ENCODE measurements at places on chromosomes 1 and 21.

DNA sequence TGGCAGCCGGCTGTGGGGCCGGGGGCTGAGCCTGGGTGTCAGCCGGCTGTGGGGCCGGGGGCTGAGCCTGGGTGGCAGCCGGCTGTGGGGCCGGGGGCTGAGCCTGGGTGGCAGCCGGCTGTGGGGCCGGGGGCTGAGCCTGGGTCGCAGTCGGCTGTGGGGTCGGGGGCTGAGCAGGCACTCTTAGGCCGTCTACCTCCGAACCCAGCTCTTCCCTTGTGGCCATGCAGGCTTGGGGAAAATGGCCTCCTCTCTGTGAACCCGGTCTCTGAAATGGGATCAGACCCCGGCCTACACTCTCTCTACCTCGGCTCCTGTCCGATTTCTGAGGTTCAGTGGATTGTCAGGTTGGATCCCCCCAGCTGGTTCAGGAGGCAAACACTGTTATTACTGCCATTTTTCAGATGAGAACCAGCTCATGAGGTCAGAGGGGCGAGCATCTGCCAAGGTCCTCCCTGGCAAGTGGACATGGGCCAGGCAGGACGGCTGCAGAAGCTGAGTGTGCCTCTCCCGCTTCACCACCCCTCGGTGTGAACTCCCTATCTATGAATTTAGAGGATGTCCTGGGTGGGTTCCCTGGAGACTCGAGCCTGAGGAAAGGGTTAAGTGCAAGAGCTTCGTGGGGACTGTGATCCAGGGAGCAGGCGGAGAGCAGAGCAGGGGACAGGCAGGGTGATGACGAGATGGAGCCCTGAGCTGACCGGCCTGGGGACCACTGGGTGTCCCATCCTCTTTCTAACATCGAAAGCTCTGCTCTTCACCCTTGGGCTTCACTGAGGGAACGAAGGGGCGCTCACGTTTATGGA, 10.9 kb upstream of the COL18A1 start:
- no peak for DNase-seq

DNA sequence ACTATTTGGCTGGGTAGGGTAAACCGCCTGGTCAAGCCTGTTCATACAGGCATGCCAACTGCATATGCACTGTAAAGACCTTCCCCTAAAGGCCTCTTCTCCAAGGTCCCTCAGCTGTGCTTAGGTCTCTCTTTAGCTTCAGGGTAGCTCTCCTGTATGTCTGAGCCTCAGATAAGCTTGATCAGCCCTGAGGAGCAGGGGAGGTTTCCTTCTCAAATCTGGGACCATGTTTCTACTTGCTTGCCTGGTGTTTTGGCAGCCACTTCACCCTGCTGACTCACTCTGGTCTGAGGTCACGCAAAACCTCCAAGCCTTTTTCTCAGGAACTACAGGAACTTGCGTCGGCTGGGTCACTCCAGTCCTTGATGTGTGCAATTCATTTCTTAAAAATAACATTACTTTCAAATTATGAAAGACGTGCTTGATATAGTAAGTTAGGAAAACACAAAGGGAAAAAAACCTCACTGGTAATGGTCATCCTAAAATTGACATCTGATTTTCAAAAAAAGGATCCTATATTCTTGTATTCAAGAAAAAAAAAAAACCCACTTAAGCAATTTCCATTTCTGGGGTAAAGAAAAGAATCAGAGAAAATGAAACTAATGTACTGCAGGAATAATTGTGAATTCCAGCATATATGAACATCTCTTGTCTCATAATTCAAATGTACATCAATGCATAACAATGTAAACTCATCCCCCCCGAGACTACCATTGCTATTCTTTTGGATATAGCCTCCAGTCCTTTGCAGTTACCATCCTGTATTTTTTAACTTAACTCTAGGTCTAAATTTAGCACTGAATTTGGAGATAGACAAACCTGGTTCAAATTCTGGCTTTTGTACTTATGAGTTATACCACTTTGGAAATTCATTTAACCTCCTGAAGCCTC, 24.8 kb upstream of the RNF19B start:
- peak; percentile 27 for DNase-seq

GRCh38 chr1:164524810-164525209, 34.2 kb upstream of the PBX1 start:
- peak; percentile 76 for DNase-seq

- no peak for DNase-seq
Observed at GRCh38 chr1:211710566-211711314, 35.3 kb upstream of the NEK2 start.

- no peak for DNase-seq
Observed at GRCh38 chr21:32687643-32688345, 40.0 kb downstream of the SYNJ1 start.

DNA sequence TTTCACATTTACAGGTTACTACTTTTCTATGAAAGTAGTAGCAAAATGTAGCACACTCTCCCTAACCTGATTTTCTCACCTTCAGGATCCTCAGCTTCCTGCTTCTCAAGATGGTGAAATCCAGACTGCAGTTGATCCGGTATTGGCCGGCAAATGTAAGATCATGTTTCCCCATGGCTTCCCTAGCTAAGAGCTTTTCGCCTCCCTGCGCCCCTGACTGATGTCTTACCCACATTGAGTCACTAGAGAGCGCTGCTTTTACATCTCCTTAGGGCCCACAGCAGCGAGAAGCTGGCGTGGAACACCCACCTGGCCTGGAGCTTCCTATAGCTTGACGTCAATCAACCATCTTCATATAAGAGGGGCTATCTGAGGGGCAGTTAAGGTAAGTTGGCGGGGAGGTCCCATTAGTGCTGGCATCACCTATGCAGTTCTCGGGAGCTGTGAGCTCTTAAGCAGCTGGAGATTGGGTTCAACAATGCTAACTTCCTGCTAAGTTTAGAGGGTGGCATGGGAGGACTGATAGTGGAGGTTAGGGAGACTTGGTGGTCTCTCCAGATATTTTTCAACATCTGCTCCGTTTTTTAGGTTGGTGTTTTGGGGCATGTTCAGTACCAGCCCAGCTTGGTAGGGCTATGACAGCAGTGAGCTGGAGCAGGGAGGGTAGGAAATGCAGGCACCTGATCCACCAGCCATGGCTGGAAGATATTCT, 5.5 kb downstream of the PTPN7 start:
- peak; percentile 81 for DNase-seq

- DNase-seq: no peak
Observed at GRCh38 chr1:24107462-24108138, 4.3 kb downstream of the MYOM3 start.

GRCh38 chr1:213714645-213715044, 273.1 kb upstream of the PROX1 start:
- DNase-seq: no peak
